ENCODE measurements at places on chromosomes 16 and 17.
A peak's percentile ranks its signal among the peaks of the same experiment; 100 is the strongest.

- no peak for DNase-seq
Observed at GRCh38 chr16:54102888-54103866, 183.4 kb downstream of the IRX3 start.

DNA sequence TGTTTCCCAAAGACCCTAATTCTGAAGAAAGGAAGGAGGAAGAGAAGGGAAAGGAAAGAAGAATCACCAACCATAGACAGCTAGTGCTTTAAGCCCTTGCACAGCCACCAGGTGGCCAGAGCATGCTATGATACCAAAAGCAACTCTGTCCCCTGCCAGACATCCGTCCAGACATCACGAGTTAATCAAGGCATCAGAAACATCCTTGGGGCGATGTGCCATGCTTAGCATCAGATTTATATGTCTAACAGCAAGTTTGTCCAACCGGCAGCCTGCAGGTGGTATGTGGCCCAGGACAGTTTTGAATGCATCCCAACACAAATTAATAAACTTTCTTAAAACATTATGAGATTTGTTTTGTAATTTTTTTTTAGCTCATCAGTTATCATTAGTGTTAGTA lies 2.9 kb upstream of the CRYBA1 start:
- peak; percentile 50 for DNase-seq

DNA sequence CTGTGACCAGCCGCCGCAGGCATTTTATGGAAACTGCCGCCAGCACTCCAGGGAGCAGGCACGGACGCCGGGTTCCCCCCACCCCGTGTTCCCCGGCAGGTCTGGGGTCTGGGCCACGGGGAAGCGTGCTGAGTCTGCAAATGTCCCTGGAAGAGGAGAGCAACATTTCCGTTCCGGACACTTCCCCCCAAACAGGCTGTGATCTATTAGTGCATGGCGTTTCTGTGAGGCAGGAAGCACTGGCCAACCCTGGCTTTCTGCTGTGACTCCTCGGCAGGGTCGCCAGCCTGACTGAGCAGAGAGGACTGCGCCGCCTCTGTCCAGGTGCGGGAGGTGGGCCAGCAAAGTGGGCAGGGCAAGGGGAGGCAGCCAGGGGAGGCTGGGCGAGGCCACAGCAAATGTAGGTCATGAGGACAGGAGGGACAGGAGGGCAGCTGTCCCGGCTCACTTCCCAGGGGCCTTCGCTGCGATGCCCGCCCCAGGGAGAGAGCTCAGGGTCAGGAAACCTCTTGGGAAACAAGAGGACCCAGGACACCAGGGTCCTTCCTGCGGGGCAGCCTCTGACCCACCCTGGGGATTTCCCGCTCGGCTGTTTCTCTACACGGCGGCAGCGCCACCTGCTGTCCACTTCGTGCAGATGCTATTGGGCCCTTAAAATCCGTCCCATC lies 9.5 kb downstream of the FOXF1 start:
- peak; percentile 48 for DNase-seq

- peak; percentile 20 for DNase-seq
Observed at GRCh38 chr17:64315032-64315490, 52.0 kb upstream of the TEX2 start.

DNA sequence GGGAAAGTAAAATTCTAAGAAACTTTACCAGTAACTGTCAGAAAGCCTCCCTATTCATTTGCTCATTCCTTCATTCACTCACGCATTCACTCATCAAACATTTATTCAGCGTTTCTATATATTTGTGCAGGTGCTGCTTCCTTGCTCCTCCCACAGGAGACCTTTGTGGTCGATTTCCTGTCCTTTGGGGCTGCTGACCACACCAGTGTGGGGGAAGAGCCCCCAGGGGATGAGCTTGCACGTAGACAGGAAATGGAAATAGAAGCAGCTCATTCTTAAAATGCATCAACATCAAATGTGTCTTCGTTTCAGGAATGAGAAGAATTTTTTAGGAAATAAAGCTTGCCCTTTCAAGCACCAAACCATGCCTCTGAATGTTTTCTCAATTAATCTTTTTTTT lies 9.6 kb downstream of the PIK3R6 start:
- peak; percentile 93 for DNase-seq

GRCh38 chr16:12958366-12958765 lies 57.0 kb downstream of the SHISA9 start:
- DNase-seq, result no peak

GRCh38 chr17:82085931-82086764 lies 11.9 kb downstream of the FASN start:
- DNase-seq, result no peak

DNA sequence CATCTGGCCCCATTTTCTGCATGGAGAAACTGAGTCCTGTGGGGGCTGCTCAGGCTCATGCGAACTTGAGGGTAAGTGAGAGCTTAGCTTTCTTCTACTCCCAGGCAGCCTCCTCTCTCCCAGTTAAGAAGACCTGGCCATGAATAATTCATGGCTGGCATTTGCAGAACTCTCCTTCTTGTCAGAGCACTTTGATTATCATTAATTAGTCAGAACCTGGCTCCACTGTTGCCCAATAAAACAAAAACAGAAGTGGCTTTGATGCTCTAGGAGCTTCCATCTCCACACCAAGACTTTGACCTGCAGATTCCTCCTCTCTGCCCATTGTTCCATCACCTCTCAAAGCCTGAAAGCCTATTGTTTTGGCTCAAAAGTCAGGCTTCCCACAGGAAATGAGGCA lies 45.5 kb upstream of the CDH3 start:
- no peak for DNase-seq

GRCh38 chr17:12634789-12635414 lies 30.8 kb upstream of the MYOCD start:
- no peak for DNase-seq

DNA sequence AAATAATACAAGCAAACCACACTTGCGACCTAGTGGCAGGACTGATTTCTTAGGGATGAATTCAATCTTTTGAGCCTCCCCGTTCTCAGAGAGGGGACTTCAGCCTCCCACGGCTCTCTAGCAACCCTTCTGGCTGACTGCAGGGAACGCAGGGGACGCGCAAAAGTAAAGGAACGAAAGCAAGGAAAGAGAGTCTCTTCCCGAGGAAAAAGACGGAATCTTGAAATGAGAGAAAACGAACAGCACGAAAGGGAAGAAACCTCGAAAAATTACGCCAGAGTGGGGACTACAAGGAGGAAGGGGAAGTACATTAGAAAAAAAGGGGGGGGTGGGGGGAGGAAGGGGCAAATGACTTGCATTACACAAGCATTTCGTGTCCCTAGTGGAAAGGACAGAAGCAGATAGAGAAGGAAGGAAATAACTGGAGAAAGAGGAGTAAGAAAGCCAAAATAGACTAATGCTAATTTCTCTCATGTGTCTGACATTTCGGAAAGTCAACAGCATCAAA lies 1.2 kb downstream of the GRB2 start:
- DNase-seq, result peak; percentile 76

DNA sequence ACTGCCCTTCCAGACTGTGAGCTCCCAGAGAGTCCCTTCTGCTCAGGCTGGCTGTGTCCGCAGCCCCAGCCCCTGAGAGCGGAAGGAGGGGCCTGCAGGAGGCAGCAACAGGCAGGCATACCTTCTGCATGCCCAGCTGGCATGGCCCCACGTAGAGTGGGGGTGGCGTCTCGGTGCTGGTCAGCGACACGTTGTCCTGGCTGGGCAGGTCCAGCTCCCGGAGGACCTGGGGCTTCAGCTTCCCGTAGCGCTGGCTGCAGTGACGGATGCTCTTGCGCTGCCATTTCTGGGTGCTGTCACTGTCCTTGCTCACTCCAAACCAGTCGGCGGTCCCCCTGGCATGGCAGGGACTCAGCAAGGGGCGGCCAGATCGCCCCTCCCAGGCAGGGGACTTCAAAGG lies 9.0 kb downstream of the RHBDF1 start:
- no peak for DNase-seq

DNA sequence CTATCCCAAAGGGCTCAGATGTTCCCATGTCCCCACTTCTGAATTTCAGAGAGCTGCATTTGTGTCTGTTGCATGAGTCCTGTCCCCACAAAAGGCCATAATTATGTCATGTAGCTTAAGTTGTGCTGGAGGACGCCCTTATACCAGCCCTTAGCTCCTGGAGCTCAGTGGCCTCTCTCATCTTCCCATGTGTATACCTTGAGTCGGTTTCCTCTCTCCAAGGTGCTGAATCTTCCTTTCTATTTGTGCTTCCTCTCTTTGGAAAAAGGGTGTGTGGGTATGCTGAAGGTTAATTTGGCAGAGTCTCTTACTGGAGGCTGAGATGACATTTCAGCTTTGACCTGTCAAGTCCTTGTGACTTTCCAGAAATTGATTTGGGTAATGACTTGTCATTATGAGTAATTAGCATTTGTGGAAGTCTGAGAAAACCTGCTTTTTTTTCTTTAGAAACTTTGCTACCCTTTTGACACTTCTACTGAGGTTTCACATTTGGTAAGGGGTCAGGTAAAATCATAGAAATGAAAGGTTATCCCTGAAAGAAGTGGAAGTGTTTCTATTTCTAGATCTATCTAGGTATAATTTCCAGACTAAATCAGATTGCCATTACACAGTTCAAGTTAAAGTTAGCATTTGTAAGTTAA lies 185.4 kb downstream of the ABCC12 start:
- peak; percentile 57 for DNase-seq

DNA sequence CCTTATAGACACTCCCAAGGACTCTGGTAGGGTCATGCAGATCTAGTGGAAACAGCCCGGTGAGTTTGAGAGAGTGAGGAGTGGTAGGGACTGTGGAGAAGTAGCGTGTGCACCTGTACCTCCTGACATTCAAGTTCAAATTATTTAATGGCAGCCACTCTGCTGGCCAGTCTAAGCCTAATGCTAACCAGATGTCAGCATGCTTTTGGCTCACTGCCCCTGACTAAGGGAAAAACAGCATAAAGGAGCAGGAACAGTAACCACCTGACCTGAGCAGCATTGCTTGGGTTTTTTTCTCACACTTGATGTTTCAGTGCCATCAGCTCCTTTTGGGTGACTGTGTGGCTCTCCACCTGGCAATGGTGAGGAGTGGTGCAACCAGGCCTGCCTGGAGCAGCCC lies 23.8 kb upstream of the SLC12A3 start:
- peak; percentile 62 for DNase-seq

DNA sequence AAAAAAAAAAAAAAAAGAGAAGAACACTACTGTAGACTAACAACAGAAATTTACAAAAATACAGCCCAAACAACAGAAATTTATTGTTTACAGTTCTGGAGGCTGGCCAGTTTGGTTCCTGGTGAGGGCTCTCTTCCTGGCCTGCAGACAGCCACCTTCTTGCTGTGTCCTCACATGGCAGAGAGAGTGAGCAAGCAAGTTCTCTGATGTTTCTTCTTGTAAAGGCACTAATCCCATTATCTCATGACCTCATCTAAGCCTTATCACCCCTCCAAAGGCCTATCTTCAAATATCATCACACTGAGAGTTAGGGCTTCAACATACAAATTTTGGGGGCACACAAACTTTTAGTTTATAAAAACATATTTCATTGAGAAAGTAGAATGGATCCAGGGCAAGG lies 7.3 kb downstream of the ARSG start:
- no peak for DNase-seq

DNA sequence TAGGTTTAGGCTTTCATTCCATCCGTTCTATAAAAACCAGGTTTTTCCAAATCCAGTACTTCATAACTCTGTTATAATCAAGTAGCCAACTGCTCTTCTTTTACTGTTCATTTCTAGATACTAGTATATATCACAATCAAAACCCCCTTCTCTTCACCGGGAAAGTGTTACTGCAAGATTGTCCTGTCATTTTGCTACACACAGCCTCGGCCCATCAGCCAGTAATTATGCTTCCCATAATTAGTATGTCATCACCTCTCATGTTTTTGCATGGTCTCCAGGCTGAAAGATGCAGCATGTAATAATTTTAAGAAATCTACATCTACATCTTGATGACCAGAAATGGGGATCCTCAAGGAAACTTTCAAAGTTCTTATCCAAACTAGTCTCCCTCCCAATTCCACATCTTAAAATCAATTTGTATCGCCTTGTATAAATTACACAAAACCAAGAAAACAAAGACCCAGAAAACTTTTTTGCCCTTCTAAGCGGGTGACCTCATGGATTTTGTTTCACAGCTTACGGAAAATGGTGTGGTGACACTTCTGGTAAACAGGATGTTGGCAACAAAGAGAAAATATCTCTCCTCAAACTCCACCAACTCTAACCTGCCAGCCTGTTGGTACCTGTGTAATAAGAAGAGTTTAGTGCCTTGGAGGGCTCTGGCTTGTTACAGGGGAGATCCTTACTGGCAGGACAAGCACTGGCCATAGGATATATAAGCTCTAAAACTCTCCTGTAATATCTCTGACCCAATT lies 9.3 kb downstream of the TACO1 start:
- no peak for DNase-seq

GRCh38 chr16:57822018-57822553 lies 19.8 kb upstream of the KIFC3 start:
- no peak for DNase-seq

- DNase-seq, result no peak
Observed at GRCh38 chr17:77146246-77146632, 5.5 kb downstream of the SEC14L1 start.

GRCh38 chr17:52255347-52255746 lies 96.8 kb upstream of the CA10 start:
- DNase-seq, result no peak

GRCh38 chr16:26345966-26346365 lies 654.2 kb downstream of the HS3ST4 start:
- no peak for DNase-seq

DNA sequence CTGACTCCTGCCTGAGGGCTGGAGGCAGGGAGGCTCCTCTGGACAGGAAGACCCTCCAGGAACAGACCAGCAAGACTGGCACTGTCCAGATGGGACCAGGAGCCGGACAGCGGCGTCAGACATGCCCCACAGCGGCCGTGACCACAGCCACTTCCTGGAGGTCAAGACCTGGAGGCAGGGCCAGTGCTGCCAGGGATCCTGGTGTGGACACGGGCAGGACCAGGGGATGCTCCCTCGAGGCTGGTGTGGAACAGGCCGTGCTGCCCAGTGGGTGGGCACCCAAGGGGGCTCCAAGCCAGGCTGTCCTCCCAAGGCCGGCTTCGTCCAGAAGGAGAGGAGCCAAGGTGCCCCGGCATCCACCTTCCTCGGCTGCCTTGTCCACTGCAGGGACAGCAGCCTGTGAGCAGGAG lies 4.5 kb upstream of the CCDC57 start:
- DNase-seq, result no peak

GRCh38 chr17:8124350-8125153 lies 646 bp upstream of the HES7 start:
- peak; percentile 15 for DNase-seq

DNA sequence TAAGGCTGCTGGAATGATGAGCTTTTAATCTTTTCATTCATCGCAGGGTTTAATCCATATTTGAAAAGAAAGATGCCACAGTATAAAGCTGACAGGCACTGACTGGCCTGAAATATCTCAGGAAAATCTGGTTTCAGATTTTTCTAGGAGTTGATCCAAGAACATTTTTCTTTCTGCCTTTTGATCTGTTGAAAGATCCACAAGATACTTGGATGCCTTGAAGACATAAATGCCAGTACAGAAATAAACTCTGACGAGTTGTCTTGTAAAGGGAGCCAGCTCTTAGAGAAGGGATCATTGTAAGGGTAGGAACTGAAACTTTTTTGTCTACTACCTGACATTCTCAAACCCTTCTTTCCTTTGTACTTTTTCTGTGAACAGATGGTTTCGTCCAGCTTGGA lies 25.4 kb upstream of the KRT20 start:
- DNase-seq, result peak; percentile 93

- peak; percentile 20 for DNase-seq
Observed at GRCh38 chr17:73600103-73600871, 44.0 kb downstream of the SDK2 start.

- DNase-seq, result no peak
Observed at GRCh38 chr16:24915576-24915975, 69.8 kb downstream of the SLC5A11 start.

Data from fibroblast of upper back skin (primary cell).